ENCODE measurements at places on chromosomes 6 and 20. TPM values are rescaled to one million over a fixed set of nuclear protein-coding genes. Genes with fewer than 3 reads are reported as not detected.
A peak's percentile ranks its signal among the peaks of the same experiment; 100 is the strongest.

GRCh38 chr6:131321589-131321988 is 186.3 kb downstream of the AKAP7 start:
- no peaks in the 10 kb centered on the region for H3K27me3 ChIP-seq
- H3K27ac ChIP-seq: peak overlapping the region; percentile 36
- DNase-seq: no peak
- peaks cover 11% of the 10 kb centered on the region for H3K4me1 ChIP-seq
- H3K36me3 ChIP-seq: no peaks in the 10 kb centered on the region

- no peaks in the 10 kb centered on the region for H3K4me1 ChIP-seq
- no peak overlapping the region for H3K4me3 ChIP-seq
- H3K36me3 ChIP-seq: no peaks in the 10 kb centered on the region
Measured at GRCh38 chr20:1500496-1500895, 9.3 kb upstream of the SIRPB2 start.

DNA sequence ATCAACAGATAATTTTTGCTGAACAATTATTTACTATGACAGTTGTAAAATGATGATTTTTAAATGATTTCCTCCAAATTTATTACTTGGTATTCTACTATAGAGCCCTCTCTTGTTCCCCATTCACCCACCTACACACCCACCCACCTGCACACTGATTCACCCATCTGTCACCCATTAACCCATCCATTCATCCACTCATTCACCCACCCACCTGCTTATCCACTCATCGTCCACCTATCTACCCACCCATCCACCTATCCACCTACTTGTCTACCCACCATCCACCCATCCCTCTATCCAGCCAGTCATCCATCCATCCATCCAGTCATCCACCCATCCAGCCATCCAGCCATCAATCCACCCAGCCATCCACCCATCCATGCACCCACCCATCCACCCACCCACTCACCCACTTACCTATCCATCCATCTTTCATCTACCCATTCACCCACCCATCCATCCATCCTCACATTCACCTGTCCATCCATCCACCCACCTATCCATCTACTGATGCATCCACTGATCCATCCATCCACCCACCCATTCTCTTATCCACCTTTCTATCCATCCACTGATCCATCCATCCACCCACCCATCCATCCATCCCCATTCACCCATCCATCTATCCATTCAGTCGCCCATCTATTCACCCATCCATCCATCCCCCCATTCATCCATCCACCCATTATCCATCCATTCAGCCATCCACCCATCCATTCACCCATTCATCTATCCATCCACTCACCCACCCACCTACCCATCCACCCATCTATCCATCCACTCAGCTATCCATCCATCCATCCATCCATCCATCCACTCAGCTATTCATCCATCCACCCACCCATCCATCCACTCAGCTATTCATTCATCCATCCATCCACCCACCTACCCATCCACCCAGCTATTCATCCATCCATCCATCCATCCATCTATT is 72.0 kb downstream of the SYNJ2 start:
- no peaks in the 10 kb centered on the region for H3K27me3 ChIP-seq
- H3K4me3 ChIP-seq: no peak overlapping the region
- no peak for DNase-seq
- H3K4me1 ChIP-seq: no peaks in the 10 kb centered on the region
- H3K27ac ChIP-seq: no peak overlapping the region

GRCh38 chr20:46190478-46191167 is 72.5 kb downstream of the CD40 start:
- H3K4me3 ChIP-seq: no peak overlapping the region
- no peak overlapping the region for H3K27ac ChIP-seq
- no peak for DNase-seq
- H3K36me3 ChIP-seq: no peaks in the 10 kb centered on the region
- no peaks in the 10 kb centered on the region for H3K27me3 ChIP-seq

DNA sequence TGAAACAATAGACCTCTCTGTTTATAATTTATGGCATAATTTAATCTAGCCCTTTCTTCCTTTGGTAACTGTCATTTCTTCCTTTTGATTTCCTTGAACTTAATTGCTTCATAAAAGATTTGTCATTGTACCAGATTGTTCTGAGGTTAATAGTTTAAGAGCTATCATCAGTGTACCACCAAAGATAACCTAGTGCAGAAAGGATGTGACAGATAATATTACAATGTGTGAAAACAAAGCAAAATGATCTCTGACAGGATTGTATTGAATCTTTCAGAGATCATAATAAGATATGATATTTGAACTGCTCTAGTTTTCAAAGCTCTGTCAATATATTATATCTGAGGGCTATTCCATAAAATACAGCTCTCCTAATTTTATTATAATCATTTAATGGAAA is 132.1 kb upstream of the PTCHD4 start:
- H3K27ac ChIP-seq: no peak overlapping the region
- DNase-seq: no peak
- peaks cover 16% of the 10 kb centered on the region for H3K4me1 ChIP-seq

DNA sequence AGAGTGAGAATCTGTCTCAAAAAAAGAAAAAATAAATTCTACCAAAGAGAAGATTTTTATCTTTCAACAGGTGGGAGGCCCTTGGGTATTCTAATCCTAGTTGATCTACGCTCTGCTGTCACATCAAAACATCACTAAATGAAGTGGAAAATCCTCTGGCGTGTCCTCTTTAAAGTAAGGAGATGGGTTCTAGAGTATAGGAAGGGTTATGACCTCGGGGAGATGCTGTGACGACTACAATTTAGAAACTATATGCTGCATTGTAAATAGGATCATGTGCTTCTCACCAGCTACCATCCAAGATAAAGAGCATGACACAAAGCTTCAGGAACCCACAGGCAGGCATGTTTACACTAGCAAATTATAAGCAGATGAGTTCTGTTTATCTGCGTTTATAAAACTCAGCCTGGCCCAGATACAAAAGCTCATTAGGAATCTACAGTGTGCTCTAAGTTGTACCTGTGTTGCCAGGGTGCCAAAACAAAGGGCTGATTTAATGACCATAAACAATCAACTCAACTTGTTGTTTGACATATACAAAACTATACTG is 197.1 kb upstream of the PLN start:
- H3K36me3 ChIP-seq: no peaks in the 10 kb centered on the region
- H3K27ac ChIP-seq: no peak overlapping the region

GRCh38 chr6:56580271-56580670 is 62.4 kb downstream of the DST start:
- no peaks in the 10 kb centered on the region for H3K27me3 ChIP-seq
- H3K4me3 ChIP-seq: no peak overlapping the region
- no peaks in the 10 kb centered on the region for H3K4me1 ChIP-seq
- H3K36me3 ChIP-seq: no peaks in the 10 kb centered on the region

DNA sequence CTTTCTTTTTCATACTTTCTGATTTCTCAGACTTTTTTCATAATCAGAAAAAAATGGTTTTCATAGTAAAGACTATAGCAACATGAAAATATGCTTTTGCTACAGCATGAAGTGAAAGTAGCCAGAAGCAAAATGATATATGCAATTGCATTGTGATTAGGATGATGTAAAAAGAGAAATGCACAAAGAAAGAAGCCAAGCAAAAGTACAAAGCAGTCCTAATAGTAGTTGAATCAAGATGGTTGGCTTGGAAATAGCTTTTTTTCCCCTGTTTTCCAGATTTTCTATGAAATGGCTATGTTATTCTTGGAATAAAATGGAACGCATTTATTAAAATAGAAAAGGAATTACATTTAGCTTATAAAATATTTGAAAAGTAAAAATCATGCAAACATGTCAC is 77.3 kb downstream of the SEL1L2 start:
- H3K4me3 ChIP-seq: no peak overlapping the region
- no peak overlapping the region for H3K27ac ChIP-seq
- no peaks in the 10 kb centered on the region for H3K36me3 ChIP-seq
- no peaks in the 10 kb centered on the region for H3K4me1 ChIP-seq

CEBPB gene
- 20.5 TPM for total RNA-seq

All from GM23338 (cell line).